ENCODE measurements at places on chromosomes 12 and 14.

DNA sequence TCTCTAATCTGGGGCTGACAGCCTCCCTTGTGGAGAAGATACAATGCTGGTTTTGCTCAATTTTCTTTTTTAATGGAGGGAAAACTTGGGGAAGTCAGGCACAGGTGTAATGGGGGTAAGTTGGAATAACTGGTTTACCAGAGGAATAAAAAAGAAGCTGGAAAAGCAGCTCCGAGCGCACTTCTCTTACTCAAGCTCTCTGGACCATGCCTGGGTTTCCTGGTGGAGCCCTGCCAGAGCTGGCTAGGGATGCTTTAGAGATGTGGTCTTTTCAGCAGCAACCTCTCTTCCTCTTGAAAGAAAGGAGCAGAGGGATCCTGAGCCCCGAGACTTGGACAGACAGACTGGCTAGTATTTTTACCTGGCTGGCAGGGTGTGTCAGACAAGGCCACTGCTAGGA lies 3.9 kb upstream of the KCNA5 start:
- no peak for DNase-seq

GRCh38 chr14:101521473-101521915 lies 39.8 kb upstream of the DIO3 start:
- DNase-seq, result no peak

GRCh38 chr12:113077057-113077858 lies 20.7 kb downstream of the DTX1 start:
- DNase-seq, result no peak

- no peak for DNase-seq
These were observed 18.5 kb upstream of the CCDC175 start for GRCh38 chr14:59595071-59595470.

DNA sequence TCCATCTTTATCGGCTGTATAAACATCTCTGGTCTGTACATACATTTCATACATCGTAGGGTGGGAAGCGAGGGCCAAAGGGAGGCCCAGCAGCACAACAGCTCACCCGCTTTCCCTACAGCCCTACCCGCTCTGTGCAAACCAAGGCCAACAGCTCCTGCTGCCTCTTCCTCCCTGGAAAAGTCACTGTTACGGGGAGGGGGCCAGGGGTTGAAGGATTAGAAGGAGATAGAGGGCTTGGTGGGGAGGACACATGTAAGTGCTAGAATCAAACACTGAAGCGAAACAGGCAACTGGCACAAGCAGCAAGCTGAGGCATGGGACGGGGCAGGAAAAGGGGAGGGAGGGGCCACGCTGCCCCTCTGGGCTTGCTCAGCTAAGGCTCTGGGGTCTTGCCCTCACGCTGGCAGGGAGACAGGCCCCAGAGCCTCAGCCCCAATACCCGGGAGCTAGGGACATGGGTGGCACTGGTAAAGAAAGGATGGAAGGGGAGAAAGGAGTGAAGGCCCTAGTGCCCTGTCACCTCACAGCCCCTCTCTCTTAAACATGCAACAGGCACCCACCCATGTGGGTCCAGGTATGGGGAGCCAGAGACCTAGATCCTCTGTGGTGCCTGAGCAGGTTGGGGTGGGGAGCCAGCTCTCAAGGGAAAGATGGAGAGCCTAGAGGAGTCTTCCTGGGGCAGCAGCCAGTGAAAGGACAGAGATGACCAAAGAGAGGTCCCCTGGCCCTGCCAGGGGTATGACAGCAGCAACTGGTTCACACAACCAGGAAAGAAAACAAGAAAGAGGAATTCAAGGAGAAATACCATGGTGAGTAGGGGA lies 14.4 kb downstream of the SPRYD3 start:
- DNase-seq, result no peak
